WERI-Rb-1 (cell line): ENCODE measurements at places on chromosomes 1 and 21.

DNA sequence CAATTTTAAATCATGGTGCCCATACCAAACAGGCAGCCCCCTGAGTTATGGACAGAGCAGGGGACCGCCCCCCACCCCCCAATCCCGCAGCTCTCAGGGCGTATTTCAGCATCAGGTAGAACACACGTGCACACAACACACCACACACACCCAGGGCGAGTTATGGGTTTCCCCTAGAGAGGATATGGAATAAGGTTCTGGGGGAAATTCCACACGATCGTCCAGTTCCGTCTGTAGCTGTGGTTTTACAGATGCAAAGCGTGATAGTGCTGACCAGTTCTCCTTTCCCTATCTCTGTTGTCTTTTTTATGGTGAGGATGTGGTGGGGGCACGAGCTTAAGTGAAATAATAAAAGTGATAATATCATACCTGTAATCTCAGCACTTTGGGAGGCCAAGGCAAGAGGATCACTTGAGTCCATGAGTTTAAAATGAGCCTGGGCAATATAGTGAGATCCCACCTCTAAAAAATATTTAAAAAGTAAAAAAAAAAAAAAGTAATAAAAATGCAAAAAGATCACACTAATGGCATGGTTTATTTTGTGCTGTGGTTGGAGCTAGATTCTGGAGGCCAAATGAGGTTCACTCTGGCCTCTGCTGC, 25.1 kb downstream of the C2CD2 start:
- DNase-seq, result no peak

DNA sequence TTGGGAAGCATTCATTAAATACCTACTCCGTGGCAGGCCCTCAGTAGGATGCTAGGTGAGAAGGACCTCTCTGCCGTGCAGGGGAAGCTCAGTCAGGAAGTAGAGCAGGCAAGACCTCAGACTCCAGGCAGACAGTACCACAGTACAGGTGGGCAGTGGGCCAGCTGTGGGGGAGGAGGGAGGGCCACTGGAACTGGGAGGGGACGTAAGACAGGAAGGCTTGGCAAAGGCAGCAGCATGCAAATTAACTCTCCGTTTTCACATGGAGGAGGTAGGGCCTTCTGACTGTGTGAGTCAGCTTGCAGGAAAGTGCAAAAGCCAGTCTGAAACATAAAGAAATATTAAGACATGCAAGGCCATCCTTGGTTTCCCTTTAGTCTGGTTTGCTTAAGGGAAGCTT, 157.7 kb downstream of the TRIM33 start:
- peak; percentile 21 for DNase-seq

DNA sequence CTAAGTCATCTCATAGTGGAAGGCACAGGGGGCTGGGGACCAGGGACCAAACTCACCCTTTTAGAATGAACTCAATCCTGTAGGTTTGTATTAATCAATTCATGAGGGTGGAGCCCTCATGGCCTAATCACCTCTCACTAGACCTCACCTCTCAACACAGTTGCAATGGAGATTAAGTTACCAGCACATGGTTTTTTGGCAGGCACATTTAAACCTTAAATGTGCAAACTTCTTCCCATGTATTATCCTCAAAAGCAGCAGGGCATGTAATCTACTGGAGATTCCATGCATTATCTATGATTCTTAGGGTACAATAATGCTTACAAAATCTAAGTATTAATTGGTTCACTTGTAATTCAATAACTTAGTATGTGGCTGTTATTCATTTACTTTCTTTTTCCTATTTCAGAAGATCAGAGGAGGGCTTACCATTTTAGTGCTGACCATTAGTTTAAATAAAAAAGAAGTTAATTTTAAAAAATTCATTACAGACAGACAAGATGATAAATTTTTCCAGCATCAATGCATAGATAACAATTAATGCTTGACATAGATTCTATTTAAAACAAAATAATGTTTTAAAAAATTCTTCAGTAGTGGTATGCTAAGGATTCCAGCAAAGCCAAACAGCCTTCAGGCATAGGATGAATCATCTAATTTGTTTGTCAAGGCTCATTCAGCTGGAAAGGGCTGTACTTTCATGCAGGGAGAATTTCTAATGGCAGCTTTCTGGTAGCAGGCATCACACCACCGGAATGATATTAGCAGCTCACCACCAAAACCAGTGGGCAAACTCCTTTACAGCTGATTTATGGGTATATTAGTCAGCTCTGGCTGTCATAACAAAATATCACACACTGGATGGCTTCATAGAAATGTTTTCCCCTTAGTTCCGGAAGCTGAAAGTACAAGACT, 124.6 kb upstream of the ZNF648 start:
- DNase-seq, result no peak

- DNase-seq, result no peak
These were observed 236.6 kb downstream of the NPHP4 start for GRCh38 chr1:5755552-5756125.

DNA sequence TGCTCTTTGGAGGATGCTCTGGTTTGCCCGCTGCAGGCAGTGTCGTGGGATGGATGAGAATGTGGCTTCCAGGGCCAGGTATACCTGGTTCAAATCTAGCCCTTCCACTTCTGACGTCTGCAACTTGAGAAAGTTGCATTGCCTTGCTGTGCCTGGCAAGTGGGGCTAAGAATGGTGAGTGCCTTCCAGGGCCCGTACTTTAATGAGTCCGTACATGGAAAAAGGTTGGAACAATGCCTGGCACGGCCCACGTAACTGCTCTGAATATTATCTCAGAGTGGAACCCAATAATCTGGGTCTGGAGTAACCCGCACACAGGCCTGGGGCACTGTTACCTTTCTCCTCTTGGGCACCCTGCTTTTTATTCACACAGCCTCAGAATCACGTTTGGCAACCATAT, 146.7 kb upstream of the EDN2 start:
- no peak for DNase-seq

DNA sequence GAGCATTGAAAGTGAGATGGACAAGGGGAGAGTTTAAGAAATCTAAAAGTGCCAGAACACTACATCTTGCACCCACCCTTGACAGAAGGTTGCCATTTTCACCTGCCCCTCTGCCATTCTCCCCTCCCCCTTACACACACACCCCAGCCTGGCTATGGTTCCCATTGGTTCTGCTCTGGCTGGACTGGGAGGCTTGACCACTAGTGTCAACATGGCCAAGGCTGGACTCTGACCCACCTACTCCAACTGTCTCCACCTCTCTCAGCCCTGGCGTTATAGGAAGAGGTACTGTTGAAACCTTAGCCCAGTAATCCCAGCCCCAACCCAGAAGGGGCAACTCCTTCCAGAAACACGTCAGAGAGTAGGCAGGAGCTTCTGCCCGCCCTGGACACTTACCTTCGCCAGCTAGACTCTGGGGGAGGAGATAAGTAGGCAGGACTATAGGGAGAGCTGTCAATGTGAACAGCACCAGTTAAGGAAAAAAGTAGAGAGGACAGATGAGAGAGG, 4.5 kb downstream of the CRTC2 start:
- no peak for DNase-seq

GRCh38 chr1:2391931-2392509, 379 bp downstream of the RER1 start:
- no peak for DNase-seq

DNA sequence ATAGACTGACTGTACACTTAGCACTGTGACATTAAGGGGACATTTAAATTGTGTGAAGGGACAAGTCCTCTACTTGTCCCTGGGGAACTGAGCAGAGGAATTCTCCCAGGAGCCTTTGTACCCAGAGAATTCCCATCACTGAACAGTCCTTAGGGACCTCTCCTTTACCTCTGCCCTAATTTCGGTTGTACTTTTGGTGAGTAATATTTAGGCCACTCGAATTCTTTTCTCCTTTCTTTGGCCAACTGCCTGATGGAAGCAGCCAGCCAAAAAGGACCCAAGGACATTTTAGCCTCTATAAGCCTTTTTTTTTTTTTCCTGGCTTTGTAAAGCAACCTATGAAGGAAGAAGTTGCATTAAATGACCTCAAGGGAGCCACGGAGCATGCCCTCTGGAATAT, 71.5 kb downstream of the NR5A2 start:
- no peak for DNase-seq

DNA sequence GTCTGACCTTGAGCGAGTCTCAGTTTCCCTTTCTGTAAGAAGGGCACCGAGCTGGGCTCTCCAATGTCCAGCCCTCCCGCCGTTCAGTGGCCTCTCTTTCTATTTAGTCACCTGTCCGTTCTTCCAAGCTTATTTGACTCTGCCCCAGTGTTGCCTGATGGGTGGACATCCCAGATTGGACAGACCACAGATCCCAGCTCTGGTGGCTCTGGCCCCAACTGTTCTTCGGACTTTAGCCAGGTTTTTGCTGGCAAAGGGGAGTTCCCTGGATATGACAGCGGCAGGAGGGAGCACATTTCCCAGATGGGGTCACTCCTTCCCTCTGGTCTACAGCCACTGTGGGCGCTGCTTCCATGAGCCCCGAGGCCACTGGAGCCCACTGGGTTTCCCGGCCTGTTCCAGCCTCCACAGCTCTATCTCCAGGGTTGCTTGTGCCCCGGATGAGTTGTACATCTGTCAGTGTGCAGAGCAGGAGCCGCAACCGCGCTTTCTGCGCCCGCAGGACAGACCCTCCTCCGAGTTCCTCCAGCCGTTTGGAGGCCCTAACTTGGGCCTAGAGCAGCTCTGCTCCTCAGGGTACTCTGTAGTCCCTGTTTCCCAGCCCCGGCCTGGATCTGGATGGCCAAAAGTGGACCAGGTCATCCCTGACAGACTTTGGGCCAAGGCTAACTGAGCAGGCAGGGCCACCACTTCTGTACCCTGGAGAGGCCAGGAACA, 3.8 kb downstream of the DMBX1 start:
- no peak for DNase-seq

DNA sequence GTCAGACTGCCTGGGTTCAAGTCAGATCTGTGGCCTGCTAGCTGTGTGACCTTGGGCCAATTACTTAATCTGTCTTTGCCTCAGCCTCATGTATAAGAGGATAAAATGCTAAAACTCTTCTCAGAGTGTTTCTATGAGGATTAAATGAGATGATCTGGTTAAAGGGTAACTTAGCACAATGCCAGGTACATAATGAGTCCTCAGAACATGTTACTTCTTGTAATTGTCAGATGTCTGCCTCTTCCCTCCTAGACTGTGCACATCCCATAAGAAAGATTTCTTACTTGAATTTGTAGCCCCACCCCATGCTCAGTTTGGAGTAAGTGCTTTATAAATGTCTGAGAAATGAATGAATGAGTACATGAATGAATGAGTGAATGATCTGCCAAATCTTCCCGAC, 34.6 kb upstream of the HIVEP3 start:
- DNase-seq, result peak; percentile 68

DNA sequence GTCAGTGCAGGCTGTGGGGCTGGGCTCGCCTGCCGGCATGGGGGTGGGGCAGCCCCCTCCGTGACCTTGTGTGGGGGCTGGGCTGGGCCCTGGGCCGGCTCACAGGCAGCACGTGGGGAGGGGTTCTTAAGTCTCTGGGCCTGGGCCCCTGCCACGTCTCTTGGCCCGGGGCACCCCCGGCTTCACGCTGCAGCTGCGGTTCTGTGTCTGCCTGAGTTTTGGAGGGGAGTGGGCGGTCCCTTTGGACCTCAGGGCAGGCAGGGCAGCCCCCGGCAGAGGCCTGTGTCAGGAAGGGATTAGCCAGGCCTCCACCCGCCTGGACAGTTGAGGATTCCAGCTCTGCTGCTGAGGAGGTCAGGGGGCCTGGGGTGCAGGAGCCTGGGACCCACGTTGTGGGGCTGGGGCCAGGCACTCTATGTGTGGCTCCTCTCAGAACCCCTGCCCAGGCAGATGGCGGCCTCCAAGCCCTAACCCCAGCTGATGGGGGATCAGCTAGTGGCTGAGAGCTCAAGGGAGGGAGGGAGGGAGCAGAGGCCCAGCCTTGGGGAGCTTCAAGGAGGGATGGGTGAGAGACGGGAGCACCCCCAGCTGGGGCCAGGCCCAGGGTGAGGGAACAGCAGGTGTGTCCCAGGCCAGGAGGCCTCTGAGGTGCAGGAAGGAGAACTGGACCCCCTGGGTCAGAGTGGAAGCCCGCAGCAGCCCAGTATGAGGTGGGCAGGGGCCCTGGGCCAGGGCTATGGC, 1.8 kb upstream of the PLCH2 start:
- peak; percentile 83 for DNase-seq

GRCh38 chr1:44631647-44632539, 42.4 kb downstream of the TMEM53 start:
- peak; percentile 89 for DNase-seq

- no peak for DNase-seq
These were observed 458 bp downstream of the ZC3H12A start for GRCh38 chr1:37474697-37475379.

GRCh38 chr21:42480736-42481135, 15.3 kb downstream of the RSPH1 start:
- DNase-seq, result no peak

GRCh38 chr1:159831412-159832141, 4.9 kb downstream of the SLAMF8 start:
- DNase-seq, result no peak

DNA sequence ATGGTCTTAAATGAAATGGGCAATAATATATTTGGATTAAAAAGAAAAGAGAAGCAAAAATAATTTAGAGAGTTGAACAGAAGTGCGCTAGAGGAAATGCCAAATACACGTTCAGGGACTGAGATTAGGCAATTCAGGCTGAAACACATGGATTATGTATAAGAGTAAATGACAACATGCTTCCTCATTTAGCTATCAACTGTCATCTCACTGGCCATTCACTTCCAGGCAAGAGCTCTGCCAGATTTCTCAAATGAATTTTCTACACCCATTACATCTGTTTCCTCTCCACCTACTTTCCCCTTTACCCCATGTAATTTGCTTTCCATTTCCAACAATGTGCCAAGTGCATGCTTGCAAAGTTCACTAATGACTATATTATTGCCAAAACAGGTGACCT, 582.4 kb downstream of the LTN1 start:
- no peak for DNase-seq

- DNase-seq, result no peak
These were observed 189.2 kb downstream of the DYRK1A start for GRCh38 chr21:37555672-37556261.

GRCh38 chr1:229664133-229664689, 38.2 kb downstream of the URB2 start:
- no peak for DNase-seq

- DNase-seq, result peak; percentile 50
These were observed 66.8 kb upstream of the ACTL8 start for GRCh38 chr1:17688217-17688810.

DNA sequence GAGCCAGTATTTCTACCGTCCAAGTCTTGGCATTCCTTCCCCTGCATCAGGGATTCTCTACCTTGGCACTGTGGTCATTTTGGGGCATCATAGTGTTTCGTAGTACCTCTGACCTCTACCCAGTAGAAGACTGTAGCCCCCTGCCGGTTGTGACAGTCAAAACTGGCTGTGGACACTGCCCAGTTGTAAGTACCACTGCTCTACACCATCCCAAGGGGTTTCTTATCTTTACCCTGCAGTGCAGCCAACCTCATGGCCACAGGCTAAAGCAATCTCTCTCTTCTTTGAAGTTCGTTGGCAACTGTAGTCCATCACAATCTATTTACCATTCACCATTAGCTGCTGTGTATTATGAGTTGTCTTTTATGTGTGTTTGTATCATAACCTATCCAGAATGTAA, 29.3 kb upstream of the ERO1B start:
- DNase-seq, result no peak

- DNase-seq, result no peak
These were observed 52.6 kb upstream of the ASB17 start for GRCh38 chr1:75984781-75985180.
